ENCODE measurements at places on chromosomes 3 and 15.

DNA sequence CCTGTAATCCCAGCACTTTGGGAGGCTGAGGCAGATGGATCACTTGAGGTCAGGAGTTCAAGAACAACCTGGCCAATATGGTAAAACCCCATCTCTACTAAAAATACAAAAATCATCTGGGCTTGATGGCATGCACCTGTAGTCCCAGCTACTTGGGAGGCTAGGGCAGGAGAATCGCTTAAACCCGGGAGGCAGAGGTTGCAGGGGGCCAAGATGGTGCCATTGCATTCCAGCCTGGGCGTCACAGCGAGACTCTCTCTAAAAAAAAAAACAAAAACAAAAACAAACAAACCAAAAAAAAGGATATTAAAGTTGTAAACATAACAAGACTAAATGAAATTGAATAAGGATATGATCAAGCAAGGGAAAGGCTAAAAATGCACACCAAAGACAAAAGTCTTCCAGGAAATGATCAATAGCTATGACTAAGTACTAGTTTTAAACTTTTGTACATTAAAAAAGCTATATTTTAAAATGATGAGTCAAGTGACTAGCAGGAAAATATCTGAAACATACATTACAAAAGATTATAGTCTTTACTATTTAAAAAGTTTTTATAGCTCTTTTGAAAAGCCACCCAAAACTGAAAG, 28.6 kb downstream of the KLHL6 start:
- no peak for DNase-seq

GRCh38 chr3:105948101-105948500, 79.3 kb upstream of the CBLB start:
- no peak for DNase-seq

- DNase-seq = no peak
Measured at GRCh38 chr3:154310840-154311239, 13.4 kb downstream of the DHX36 start.

DNA sequence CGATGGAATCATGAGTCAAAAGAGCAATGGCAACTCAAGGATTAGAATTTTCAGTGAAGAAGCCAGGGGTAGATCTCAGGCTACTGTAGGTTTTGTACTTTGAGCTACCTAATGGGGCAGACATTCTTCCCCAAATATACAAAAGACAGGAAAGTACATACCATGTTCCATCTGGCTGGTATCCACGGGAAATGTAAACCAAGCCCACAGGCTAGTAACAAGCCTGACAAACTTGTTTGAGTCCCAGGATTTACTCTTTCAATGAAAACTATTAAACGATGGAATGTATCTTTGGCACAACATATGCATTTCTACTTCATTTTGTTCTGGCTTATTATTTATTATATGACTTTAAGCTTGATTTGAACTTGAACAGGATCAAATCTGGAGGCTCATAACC, 44.2 kb upstream of the GOLIM4 start:
- DNase-seq = no peak

- no peak for DNase-seq
Measured at GRCh38 chr3:53844262-53845102, 1.7 kb downstream of the CHDH start.

- DNase-seq = no peak
Measured at GRCh38 chr3:105906836-105907235, 38.0 kb upstream of the CBLB start.

DNA sequence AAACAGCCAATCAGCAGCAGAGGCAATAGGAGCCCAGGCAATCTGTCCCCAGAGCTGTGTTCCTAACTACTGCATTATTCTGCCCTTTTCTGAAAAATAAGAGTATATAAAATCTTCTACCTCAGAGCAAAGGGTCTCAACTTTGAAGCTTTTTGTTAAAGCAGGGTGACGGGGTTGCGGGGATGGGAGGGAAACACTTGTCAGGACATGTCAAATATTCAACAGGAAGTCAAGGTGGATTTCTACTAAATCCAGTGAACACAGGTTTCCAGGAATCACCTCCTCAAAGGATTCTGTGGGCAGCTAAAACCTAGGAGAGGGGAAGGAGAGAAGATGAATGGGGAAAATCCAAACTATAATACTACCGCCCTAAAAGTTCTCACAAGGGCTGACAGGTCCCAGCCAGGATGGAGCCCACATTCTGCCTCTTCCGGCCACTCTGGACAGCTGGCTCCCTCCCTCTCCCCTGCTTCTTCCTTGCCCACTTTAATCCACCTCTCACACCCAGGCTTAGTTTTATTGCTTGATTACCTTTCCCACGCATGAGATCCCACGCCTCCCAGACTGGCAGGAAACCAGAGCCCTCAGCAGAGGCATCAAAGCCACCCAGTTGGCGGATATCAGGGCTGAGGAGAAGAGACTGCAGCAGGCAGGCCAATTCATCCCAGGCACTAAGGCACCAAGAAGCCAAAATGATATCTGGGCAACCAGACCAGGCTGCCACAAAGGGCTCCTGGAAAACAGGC, 77.2 kb downstream of the OSBPL10 start:
- DNase-seq = no peak

GRCh38 chr3:107421881-107422280, 44.6 kb downstream of the CCDC54 start:
- no peak for DNase-seq

- DNase-seq = no peak
Measured at GRCh38 chr15:39478996-39479395, 101.9 kb upstream of the THBS1 start.

GRCh38 chr3:59865351-59865750, 815.5 kb upstream of the CFAP20DC start:
- no peak for DNase-seq

DNA sequence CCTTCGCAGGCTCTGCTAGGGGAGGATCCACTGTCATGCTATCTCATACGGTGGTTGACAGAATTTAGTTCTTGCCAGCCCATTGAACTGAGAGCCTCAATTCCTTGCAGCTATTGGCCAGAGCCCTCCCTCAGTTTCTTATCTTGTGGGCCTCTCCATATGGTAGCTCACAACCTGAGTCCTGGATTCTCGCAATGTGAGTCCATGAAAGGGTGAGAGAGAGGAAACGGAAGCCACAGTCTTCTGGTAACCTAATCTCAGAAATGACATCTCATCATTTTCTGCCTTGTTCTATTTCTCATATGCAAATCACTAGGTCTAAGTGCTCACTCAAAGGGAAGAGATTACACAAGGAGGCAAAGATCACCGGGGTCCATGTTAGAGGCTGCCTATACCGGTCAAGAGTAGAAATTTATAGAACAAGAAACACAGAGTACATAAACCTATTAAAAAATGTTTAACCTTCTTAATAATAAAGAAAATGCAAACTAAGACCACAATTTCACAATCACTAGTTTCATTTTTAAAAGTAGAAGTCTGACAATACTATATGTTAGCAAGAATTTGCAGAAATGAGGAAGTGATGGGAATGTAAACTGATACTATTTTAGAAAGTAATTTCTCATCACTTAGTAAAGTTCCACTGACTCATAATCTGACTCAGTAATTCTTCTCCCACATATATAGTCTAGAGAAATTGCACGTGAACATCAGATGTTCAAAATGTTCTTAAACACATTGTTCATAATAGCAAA, 378.4 kb upstream of the AGTR1 start:
- no peak for DNase-seq

GRCh38 chr3:101890716-101891115, 41.4 kb downstream of the NFKBIZ start:
- no peak for DNase-seq

DNA sequence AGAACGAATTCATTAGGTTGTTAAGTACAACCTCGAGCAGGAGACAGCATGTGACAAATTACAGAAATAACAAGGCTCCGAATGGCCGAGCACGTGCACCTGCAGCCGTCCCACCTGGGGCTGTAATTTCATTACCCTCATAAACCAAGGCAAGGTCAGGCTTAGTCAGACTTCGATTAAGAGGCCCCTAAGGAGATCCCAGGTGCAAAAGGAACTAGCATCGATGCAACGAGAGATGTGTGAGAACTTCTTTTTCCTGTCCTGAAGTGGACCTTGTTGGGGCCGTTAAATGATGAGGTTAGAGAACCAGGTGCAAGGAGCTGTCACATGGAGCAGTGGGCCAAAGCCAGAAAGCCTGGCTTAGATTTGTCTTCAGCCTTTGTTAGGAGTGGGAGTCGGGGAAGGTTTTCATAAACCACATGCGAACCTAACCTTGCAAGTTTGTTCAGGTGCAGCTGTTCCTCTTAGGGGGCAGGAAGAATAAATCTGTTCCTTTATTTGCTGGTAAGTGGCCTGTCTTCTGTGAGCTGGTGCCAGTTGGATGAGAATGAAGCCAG, 559.9 kb upstream of the MCTP2 start:
- DNase-seq = no peak

GRCh38 chr15:40104296-40104864, 4.3 kb downstream of the BMF start:
- no peak for DNase-seq

DNA sequence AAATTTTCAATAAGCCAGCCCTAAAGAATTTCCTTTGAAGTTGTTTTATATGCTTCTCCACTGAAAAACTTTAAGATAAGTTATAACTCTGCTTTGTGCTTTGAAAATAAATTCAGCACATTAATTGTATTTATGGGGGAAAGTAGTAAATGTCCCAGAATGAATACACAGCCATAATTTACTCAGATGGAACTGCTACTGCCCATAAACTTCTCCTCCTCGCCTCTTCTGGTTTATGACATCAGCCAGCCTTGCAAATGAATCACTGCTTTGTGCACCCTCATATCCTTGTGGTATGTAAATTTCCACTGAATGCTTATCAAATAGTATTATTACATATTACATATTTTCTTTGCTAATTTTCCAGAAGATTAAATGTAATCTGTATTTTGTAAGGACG, 302.0 kb downstream of the DIPK2A start:
- no peak for DNase-seq

DNA sequence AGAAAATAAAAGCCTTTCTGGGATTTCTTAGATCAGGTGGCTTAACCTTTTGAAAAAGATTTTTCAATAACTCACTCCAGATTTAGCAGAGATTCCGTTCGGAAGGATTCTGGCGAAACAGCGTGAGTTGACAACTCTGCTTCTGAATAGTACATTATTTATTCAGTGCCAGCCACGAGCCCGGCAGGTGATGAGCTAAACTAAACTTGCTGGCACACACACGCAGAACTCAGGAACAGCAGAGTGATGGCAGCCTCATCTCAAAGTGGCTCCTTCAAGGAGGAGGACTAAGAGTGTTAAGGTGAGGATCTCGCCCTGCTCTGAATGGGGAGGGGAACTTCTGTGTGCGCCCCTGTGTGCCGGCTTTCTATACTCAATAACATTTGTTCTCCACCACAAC, 114.3 kb downstream of the FAM43A start:
- DNase-seq = no peak

GRCh38 chr15:60215225-60215963, 182.4 kb downstream of the ANXA2 start:
- no peak for DNase-seq

DNA sequence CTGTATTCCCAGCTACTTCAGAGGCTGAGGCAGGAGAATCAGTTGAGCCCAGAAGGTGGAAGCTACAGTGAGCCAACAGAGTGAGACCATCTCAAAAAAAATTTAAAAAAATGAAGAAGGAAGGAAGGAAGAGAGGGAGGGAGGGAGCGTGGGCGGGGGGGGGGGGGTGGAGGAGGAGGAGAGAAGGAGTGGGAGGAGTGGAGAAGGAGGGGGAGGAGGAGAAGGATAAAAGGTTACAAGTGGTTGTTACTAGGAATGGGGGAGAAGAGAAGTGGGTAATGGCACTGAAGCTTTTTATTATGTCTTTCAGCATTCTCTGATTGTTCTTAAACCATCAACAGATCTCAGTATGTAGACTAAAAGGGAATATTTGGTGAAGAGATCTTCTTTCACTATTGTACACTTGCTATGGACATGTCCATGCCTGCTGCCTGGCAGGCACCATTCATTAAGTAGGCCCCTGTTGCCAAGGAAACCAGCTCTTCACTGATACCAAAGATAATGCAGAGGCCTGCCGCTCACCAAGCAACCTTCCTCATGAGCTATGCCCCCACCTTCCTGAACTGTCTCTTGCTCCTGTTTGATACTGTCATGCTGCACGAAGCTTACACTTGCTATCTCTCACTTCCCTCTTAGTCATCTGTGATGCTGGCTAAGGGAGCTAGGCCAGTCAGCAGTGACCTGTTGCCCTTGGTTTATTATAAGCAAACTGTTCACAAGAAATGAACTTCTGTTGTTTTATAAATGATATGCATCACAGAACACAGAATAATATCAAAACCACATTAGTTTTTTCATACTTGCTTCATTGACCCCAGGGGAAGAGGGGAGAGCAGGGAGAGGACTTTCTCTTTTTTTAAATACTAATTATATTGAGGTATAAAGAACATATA, 23.1 kb downstream of the EPM2AIP1 start:
- DNase-seq = no peak

DNA sequence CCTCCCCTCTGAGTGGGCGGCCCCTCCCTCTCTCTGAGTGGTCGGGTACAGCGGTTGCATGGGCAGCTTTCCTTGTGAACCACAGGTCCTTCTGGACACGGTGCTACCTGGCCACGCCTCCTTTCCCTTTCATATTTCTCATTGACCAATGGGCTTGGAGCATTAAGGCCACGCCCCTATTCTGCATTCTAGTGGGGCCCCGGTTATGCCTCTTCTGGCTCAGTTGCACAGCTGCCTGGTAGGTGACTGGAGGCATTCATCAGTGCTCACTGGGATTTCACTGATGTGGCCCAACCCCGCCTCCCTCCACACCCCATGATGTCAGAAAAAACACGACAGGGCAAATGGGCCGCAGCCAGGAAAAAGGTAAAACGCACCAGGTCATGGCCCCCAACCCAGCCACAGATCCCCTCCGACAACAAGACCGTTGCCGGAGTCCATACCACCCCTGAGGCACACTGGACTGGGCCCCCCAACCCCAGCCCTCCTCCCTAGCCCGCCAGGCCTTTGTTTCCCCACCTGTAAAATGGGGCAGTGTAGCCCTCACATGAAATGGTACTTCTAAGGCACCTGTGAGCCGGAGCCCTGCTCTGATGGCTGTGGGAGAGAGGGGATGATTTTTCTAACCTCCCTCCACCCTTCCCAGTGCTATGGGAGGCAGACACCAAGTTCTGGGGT, 26.3 kb downstream of the NGRN start:
- DNase-seq = no peak

DNA sequence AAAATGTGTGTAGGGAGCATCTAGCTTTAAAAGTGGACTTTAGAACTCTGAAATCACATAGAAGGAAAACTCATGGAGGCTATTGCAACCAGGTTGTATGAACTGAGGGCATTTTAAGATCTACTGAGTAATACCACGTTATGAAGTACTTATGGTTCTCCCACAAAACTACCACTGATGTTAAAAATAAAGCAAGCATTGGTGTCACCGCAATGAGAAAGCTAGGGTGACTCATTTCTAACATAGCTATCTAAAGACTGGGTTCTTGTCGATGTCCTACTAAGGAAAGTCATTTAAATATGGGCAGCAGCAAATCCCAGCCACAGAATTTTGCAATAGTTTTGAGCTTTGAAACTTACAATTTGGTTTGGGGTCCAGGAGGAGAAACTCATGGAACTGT, 584.8 kb downstream of the DIPK2A start:
- DNase-seq = no peak

All from activated CD4-positive, CD25-positive, alpha-beta regulatory T cell treated with anti-CD3 and anti-CD28 coated beads, Interleukin-2, amount 50 U/mL, for 16 hours (primary cell).